Activated T-cell treated with anti-CD3 and anti-CD28 coated beads, Interleukin-2, amount 50 U/mL, for 48 hours (primary cell): ENCODE measurements at places on chromosomes 5 and 9.

DNA sequence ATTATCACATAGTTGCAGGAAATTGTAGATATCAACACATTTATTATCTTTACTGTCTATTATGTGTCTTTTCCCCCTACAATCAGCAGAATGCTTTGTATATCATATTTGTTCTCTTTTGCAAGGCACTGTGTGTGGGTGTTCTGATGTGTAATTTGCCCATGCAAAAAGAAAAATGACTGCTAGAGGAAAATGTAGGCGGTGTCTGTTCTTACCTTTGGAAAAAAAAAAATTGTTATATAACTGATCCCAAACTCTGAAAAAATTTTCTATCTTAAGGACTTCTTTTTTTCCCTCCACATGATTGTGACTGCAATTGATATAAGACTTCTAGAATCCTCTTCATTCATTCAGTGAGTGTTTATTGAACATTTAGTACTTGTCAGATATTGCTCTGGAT, 24.5 kb downstream of the MRPS30 start:
- no peak for DNase-seq

DNA sequence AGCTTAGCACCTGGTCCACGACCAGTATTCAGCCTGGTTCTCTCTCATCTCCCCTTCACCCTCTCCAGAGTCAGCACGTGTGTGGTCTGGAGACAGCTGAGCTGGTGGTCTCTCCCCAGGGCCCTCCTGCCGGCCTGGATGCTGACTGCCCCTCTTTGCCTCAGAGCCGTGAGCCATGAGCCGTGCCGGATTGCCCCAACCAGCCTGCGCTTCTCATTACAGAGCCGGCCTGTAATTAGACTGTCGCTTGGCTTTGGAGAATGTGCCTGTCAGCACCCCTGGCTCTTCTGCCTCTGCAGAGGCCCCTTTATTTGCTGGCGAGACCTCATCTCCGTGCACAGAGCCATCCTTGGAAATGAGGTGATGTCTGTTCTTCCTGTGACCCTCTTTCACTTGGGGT, 118.7 kb upstream of the BOD1 start:
- DNase-seq, result no peak

DNA sequence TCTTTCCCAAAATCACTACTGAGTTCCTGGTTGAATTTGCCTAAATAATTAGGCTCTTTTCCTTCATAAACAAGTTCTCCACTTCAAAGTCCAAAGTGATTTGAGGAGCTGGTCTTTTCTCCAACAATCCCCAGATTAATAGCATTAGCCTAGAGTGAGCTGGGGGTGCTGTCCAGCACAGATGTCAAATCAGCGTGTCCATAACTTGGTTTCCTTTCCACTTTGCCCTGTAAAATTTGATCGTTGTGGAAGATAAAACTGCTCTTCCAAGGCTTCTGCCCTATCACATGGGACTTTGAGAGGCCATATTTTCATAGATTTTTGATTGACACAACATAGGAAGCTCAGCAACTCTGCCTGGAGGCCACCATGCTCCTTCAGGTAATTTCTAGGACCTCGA, 134.7 kb upstream of the RORB start:
- DNase-seq, result no peak

GRCh38 chr5:37938076-37938852, 98.4 kb upstream of the GDNF start:
- DNase-seq, result no peak

DNA sequence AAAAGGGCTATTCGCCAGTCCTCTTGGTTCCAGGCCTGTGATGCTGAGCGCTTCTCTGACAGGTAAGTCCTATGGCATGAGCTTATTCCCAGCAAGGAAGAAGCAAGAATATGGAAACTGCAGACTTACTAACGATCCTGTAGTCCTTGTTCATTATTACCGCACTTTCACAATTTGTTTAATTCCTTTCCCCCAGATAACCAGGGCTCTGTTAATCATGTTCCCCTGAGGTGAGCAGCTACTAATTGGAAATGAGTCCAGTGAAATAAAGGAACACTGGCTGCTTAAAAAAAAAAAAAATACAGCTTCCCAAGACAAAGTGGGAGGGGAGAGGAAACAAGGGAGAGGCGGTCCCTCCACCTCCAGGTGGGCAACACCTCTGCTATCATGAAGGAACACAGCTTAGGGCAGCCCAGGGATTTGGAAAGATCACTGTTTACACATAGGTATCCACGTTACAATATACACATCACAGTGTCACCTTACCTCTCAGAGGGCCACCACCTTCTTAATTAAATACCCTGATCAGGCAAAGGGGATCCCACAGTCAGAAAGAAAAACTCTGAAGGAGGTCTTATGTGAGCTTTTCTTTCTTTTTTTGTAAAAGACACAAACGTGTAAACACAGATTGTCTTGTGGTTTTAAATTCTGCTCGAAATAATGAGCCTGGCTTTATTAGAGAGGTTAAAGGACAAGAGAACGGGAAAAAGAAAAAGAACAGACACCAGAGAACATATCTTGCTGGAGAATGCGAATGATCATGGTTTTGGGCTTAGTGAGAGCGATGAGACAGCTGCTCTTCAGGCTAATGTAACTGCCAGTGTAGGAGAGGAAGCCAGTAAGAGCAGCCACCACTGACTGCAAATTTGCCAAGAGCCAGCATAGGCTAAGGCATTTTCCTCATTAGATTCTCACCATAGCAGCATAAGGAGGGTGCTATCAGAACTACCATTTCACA, 258.6 kb downstream of the CRB2 start:
- no peak for DNase-seq

- DNase-seq, result no peak
Observed at GRCh38 chr9:109422641-109423040, 75.5 kb downstream of the PTPN3 start.

- DNase-seq, result no peak
Observed at GRCh38 chr9:96009690-96010472, 134.4 kb downstream of the ERCC6L2 start.

- DNase-seq, result no peak
Observed at GRCh38 chr5:129960831-129961230, 56.6 kb downstream of the CHSY3 start.

DNA sequence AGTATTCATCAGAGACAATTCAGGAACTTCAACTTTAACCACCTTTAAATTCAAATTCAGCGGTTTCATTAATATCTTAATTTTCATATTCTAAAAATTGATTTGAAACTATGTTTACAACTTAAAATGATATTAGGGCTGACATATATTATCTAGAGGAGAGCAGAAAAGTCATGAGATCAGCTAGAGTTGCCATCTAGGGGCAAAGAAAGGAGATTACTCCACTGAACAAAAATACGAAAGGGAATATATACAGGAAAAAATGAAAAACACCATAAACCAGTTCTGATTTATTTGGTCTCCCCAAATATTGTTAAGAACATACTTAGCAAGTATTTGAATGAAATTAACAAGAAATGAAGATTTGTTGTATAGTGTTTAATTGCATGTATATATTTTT, 946.3 kb downstream of the DTWD2 start:
- no peak for DNase-seq

- DNase-seq, result no peak
Observed at GRCh38 chr5:4531756-4532704, 608.1 kb upstream of the ADAMTS16 start.

- no peak for DNase-seq
Observed at GRCh38 chr9:86991077-86991476, 43.8 kb upstream of the GAS1 start.

DNA sequence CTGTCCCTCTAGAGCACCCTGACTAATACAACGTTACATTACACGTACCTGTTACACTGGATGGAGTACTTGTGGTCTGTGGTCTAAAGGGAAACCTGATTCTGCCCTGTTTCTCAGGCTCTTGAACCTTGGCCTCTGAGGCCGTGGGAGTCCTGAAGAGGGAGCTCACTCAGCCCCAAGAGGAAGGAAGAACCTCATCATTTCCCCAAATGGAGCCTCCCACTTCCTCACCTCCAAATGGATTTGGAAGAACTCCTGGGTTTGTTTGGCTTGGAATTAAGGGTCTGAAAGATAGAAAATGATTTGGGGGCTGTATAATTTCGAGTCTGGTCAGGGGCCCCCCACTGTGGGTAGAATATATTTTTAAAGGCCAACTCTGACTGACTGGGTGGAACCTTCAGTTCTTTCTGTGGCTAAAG, 200.2 kb downstream of the SEMA6A start:
- no peak for DNase-seq

DNA sequence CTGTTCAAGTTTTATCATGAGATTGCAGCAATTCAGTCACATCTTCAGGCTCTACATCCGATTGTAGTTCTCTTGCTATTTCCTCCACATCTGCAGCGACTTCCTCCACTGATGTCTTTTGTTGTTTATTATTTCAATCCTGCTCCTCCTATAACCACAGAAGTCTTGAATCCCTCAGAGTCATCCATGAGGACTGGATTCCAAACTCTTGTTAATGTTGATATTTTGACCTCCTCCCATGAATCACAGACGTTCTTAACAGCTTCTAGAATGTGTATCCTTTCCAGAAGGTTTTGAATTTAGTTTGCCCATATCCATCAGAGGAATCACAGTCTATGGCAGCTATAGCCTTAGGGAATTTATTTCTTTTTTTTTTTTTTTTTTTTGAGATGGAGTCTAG, 3.6 kb downstream of the FBXO38 start:
- DNase-seq, result no peak

GRCh38 chr5:143471041-143471509, 67.6 kb upstream of the NR3C1 start:
- DNase-seq, result no peak

DNA sequence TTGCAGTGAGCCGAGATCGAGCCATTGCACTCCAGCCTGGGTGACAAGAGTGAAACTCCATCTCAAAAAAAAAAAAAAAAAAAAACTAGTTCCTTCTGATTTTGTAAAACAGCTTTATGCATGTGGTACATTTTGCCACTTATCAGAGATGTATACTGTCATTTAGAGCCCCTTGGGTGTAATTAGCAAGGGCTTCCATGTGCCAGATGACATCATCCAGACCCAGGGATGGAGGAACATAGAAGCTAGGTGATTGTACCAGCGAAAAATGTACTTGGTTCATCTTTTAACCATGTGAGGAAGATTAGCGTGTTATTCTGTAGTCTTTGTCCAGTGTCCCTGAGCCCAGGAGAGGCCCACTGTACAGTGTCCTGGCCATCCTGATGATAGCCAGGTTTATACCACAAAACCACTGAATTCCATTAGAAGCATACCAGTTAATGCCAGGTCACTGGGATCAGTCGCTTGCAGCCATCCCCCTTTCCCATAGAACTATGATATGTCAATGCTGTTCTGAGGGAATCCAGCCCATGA, 239.3 kb upstream of the SGCD start:
- DNase-seq, result no peak

DNA sequence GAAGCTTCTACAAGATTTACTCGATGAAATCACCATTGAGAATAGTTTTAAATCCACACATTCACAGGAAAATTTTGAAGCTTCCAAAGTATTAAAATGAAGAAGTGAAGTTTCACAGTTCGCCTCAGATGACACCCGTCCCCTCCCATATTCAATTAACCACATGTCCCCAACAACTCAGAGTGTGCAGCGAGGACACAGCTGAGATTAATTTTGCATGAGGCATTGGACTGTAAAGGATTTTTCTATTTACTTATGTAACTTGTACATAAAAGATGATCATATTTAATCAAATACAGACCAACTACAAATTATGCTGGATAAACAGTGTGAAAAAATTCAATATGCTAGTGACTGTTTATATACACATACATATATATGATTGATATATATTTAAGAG, 84.7 kb upstream of the OLFM1 start:
- DNase-seq, result no peak

DNA sequence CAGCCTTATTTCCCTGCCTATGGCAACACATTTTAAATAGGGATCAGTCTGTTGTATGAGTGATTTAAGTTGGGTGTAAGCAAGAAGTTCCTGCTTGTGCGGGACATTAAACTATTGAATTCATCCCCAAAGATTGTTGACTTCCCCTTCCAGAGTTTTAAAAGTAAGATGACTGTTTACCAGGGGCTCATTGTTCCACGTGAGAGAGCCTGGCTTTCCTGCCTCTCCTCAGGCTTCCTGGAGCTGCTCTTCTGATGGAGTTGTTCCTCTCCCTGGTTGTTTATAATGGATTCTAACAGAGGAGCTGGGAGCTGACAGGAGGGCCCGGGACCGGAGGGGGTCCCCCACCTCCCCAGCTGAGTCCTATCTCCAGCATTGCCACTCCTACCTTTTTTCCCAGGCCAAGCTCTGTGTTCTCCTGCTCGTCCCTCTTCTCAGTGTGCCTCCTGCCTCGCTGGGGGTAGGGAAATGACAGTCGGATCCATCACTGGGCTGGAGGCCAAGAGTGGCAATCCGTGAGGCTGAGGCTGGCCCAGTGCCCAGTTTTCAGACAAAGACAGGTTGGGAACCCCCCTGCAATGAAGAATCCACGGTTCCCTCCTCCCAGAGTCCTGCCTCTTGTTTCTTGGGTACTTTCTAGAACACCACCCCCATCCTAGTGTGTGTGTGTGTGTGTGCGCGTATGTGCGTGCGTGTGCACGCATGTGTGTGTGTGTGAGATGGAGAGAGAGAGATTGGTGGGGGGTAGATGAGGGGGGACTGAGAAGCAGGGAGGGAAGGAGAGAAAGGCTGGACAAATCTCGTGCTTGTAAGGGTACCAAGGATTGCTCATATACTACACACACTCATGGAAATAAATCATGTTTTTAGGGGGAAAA, 123.7 kb upstream of the NFIB start:
- no peak for DNase-seq

GRCh38 chr9:78479441-78479840, 182.5 kb downstream of the PSAT1 start:
- DNase-seq, result no peak

DNA sequence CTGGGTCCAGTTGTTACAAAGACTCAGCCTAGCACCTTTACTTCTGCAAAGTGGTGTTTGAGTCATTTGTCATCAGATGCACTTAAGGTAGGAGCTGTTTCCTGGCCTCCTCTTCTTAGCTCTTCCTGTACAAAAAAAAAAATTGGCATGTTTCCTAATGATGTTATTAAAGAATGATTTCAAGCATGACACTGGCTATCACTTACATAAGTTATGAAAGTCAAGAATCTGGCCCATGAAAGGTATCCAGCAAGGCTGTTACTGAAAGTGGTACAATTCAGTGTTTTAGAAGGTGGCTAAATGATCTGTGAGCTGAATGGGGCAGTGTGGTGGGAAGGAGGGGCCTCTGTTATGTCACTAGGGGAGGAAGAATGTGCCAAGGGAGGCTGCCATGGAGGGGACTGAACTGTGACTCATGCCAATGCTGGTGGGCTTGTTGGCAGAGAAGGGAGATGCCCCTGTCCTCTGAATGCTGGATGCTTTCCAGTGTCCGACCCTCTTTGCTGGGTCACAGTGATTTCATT, 175.1 kb upstream of the MAP1B start:
- DNase-seq, result no peak

DNA sequence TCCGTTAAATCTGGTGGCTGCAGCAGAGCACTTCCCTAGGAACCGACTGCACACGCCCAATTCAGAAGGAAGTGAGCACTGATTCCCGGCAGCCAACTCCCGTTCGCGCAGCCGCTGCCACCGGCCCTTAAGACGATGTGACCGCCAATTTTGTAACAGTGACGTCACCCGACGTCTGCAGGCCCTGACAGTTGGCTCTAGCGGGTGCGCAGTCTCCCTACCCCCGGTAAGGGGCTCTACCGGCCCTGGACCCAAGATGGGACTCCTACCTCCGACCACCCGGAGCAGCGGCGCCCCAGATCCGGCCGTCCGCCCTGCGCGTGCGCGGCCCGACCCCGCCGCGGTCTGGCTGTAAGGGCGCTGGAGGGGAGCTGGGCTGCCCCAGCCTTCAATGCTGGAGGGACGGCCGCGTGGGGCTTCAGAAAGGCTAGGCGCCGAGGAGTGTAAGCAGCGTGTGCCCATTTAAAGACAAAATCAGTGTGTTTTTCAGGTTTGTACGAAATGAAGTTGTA, 19.1 kb downstream of the DNAJA1 start:
- DNase-seq, result peak; percentile 78
